Nephron progenitor cell (in vitro differentiated cells): ENCODE measurements at places on chromosomes 1 and 21.
A peak's percentile ranks its signal among the peaks of the same experiment; 100 is the strongest.

DNA sequence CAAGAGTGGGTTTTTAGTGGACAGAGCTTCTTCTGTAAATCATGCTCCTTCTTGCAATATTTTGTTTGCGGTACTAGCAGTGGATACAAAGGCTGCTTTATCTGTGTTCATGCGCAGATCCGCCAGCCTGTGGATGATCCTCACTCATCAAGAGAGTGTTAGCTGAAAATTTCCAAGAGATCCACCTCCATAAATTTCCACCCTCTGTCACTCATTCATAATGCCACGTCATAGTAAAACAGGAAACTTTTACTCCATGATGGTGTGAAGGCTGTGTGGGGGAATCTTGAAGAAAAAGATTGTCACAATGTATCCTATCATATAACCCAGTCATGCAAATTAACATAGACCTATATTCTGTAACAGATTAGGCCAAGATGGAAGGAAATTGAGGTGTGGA lies 4.4 kb upstream of the MAPKAPK2 start:
- no peak for DNase-seq
- H3K27ac ChIP-seq = no peak overlapping the region
- H3K4me1 ChIP-seq = peaks cover 16% of the 10 kb centered on the region
- no peaks in the 10 kb centered on the region for H3K36me3 ChIP-seq
- peaks cover 54% of the 10 kb centered on the region for H3K27me3 ChIP-seq

DNA sequence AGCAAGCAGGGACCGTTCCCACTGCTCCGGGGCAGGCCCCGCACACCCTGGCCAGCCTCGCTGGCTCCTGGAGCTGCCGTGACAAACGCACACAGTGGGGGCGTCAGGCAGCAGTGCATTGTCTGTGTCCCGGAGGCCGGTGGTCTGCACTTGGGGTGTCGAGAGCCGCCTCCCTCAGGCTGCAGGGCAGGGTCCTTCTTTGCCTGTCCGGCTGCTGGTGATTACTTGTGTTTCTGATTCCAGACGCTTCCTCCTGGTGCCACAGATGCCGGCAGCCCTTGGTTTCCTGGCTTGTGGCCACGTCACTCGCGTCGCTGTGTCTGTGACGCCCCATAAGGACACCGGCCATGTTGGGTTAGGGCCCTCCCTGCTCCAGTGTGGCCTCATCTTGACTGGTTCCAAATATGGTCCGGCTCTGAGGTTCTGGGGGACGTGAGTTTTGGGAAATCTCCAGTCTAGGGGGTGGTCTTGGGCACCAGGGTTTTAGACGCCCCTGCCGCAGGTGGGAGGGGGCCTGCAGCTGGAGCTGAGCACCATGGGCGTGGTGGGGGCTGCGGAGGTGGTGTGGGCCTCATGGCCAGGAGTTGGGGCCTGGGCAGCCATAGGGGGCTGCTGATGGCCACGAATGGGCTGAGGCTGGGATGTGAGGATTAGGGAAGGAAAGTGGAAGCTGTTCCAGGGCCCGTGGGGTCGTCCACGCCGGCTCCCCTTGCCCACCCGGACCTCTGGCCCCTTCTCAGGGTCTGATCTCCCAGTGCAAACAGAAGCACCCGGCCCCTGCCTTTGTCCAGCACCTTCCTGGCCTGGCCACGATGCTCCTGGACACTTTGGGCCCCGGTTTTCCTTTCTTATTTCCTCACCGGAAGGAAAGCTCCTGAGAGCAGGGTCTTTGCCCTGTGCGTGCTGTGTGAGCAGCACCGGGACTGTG lies 41.0 kb downstream of the SLX9 start:
- no peak overlapping the region for H3K4me3 ChIP-seq
- H3K27me3 ChIP-seq = no peaks in the 10 kb centered on the region
- peak overlapping the region; percentile 89 for H3K27ac ChIP-seq
- H3K4me1 ChIP-seq = peaks cover 38% of the 10 kb centered on the region
- H3K36me3 ChIP-seq = no peaks in the 10 kb centered on the region

DNA sequence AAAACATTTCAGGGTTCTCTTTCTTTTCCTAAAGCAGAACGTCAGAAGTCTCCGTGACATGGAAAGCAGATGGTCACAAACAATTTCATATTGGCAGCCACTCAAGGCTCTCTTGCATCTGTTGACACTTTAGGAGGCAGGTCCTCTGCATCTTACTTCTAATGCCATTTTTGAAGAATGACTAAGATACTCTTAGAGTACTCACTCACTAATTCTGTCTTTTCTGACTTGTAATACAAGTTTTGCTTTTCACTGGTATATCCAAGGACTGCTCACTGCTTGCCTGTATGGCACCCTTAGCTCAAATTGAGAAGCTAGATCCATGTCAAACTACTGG lies 68.3 kb downstream of the PRRX1 start:
- no peaks in the 10 kb centered on the region for H3K36me3 ChIP-seq
- no peak overlapping the region for H3K27ac ChIP-seq
- no peak for DNase-seq
- H3K4me1 ChIP-seq = peaks cover 17% of the 10 kb centered on the region
- H3K27me3 ChIP-seq = no peaks in the 10 kb centered on the region

- H3K36me3 ChIP-seq = no peaks in the 10 kb centered on the region
- no peak for DNase-seq
- H3K4me3 ChIP-seq = no peak overlapping the region
- H3K4me1 ChIP-seq = no peaks in the 10 kb centered on the region
These were observed 69.8 kb upstream of the DNAH14 start for GRCh38 chr1:224859651-224860050.

DNA sequence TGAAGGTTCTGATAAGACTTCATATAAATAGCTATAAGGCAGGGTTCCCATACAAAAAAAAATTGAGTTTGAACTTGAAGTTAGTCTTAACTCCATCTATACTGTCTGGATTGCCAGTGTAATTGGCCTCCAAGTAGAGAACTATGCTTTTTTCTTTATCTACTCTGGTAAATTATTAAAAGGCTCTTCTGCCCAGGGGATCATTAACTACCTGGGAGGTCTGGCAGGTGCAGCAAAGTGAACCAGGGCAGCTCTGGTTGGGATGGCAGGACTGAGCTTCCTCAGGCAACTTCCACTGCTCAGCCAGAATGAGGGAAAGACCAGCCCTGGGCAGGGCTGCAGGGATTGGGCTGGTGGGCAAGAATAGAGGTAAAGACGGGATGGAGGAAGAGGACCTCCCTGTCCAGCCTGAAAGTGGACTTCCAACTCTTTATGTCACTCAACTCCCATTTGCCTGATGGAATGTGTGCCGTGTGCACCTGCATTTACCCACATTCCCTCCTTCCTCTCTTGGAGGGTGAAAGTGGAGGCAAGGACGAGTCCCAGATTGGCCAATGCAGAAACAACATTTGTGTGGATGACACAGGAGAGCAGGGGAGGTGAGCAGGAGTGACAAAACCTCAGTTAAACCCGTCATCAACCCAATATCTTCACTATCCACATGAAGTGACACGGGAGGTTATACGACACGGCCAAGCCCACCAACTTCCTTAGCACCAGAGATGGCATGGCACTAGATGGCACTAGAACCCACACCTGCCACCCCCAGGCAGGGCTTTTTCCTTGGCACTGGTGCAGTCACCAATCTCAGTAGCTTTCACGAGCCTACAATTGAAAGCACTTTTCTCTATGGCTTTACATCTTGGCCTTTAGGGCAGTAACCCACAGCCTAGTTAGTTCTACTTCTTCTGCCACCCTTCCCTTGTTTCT lies 25.2 kb downstream of the CCN1 start:
- peaks cover 14% of the 10 kb centered on the region for H3K27me3 ChIP-seq
- H3K4me3 ChIP-seq = no peak overlapping the region
- H3K27ac ChIP-seq = peak overlapping the region; percentile 78
- H3K4me1 ChIP-seq = peaks cover 16% of the 10 kb centered on the region
- DNase-seq = no peak
